HepG2 (cell line): ENCODE measurements at places on chromosomes 3 and 15. TPM values are rescaled to one million over a fixed set of nuclear protein-coding genes. Genes with fewer than 3 reads are reported as not detected.

LYSMD2 gene
- total RNA-seq = 0.20 and 0.27 TPM in 2 replicates

- no peak for DNase-seq
Observed at GRCh38 chr3:64578062-64578770, 109.6 kb downstream of the ADAMTS9 start.

GABRG3 gene
- total RNA-seq = not detected in 2 replicates

SIN3A gene
- 16.1 and 26.8 TPM in 2 replicates for total RNA-seq

HRG gene
- 0.11 TPM in 1 of 2 replicates, not detected in the other for total RNA-seq

GHRL gene
- 0.09 TPM in 1 of 2 replicates, not detected in the other for total RNA-seq

- no peak for DNase-seq
Observed at GRCh38 chr3:139532976-139533375, 6.6 kb downstream of the RBP1 start.

GRCh38 chr3:157175691-157176507, 16.0 kb upstream of the CCNL1 start:
- no peak for DNase-seq

- DNase-seq = no peak
Observed at GRCh38 chr15:88487796-88488523, 20.5 kb downstream of the MRPS11 start.

ISY1 gene
- total RNA-seq = 39.1 and 59.0 TPM in 2 replicates

- DNase-seq = no peak
Observed at GRCh38 chr3:35224565-35225295, 414.6 kb upstream of the ARPP21 start.

PARP3 gene
- total RNA-seq = 7.7 and 11.2 TPM in 2 replicates

DNA sequence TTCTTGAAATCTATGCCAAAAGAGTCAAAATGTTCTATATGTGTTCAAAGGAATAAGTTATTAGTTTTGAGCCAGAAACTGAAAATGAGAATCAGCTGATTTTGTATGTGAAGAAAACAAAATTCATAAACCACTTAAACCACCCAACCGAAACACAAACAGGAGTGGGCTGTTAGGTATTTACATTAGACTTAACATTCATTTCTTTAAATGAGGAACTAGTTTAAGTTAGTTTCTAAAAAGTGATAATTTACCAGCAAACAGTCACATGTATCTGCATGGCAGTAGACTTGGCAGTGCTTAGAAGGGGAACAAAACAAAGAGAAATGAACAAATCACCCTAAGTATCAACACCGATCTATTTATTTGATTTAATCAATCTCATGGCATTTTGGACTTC, 128.0 kb downstream of the GMNC start:
- DNase-seq = no peak

FBXW12 gene
- total RNA-seq = not detected in 2 replicates

DNA sequence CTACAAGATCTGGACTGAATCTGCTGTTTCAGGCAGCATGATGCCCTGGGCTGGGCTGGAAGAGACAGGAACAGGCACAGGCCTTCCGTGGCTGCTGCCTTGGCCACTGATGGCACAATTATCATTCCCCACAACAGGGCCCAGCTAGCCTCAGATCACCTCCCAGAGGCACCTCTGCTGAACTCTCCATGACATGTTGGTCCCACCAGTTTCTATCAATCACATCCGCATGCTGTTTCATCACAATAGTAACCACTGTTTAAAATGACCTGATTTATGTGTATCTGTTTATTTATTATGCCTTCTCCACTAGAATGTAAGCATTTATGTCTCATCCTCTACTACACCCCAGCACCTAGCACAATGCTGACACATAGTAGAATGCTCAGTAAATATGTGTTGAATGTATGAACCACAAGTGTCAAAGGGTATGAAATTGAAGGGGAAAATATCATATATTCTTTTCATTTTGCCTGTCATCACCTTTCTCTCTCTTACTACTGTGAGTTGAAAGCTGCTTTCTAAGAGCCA, 32.7 kb upstream of the ZBTB38 start:
- no peak for DNase-seq

GRCh38 chr3:127424766-127425504, 137.1 kb upstream of the PRR20G start:
- no peak for DNase-seq

GRCh38 chr15:90838139-90838538, 30.2 kb upstream of the FURIN start:
- no peak for DNase-seq
